ENCODE measurements at places on chromosomes 5 and 9.

DNA sequence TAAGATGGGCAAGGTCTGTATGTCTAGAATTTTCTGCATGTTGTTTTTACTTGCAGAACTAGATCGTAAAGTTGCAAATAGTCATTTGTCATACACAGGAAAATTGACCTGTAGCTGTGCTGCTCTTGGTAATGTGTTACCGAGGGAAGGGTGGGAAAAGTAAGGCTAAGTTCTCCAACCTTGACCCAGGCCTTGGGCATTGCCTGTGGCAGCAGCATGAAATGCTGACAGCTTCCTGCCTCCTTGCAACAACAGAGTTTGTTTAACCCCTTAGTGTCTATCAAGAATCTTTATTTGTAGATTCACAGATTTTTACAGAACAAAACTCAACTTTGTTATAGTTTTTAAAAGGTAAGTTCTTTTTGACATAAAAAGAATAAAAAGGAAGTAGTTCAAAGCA is 48.3 kb downstream of the ERCC6L2 start:
- DNase-seq, result no peak

DNA sequence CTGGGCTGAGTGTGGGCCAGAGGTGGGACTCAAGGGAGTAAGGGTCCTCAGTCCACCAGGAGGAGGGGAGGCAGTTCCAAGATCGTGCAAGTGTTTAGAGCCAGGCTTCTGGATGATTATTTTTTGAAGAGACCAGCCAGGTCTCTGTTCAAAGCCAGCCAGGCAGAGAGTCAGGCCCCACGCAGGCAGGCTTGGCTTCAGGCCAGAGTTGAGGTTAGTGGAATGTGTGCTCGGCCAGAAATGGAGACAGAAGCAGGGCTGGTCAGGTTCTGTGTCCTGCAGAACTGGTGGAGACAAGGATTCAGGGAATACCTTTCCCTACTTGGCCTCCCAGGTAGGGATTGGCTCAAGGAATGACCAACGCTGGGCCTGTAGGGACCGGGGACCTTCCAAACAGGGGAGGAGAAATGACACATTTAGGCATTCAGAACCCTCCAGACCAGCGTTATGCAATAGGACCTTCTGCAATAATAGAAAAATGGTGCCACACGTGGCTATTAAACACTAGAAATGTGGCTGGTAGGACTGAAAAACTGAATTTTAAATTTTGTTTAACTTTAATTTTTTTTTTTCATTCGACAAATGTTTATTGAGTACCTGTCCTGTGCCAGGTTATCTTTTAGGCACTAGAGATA is 106.2 kb downstream of the CMYA5 start:
- DNase-seq, result no peak

DNA sequence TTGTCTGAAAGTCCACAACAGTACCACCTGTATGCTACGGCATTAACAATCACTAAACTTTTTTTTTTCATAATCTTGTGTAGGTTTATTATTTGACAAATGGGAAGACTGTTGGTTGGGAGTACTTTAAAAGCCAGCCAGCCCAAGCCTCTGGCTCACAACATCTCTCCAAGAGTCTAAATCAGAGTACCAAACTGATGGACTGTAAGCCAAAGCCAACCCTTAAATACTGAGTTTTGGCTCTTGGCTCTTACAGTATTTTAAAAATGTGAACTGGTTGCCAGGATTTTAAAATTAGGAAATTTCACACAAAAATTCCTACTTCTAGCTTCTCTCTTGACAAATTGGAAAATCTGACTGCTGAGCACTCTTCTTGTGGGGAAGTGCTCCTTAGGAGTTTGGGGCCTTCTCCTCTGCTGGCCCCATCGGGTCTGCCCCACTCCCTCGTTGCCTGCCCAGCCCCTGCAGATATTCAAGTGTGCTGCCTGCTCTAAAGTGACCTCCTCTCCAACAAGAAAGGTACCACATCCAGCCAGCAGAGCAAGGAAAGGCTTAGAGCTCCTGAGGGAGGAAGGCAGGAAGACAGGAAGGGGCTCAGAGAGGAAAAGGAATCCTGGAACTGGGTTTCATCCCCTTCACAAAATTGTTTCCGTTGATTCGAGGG is 21.8 kb upstream of the TMOD1 start:
- no peak for DNase-seq

DNA sequence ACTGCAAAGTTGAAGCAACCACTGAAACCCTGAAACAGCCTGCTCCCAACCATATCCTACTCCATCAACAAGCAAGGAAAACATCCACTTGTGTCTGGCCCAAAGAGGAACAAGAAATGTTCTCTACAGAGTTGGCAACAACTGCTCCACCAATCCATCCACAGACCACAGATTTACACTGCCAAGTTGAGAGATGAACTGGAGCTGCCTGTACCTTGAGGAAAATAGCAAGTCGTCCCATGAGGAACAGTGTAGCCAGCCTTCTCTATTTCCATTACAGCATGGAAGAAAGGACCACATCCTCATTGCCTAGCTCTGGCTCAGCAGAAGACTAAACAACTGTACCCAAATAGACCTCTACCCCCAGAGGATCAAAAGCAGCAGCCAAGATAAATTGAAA is 60.4 kb downstream of the DEPDC1B start:
- no peak for DNase-seq

DNA sequence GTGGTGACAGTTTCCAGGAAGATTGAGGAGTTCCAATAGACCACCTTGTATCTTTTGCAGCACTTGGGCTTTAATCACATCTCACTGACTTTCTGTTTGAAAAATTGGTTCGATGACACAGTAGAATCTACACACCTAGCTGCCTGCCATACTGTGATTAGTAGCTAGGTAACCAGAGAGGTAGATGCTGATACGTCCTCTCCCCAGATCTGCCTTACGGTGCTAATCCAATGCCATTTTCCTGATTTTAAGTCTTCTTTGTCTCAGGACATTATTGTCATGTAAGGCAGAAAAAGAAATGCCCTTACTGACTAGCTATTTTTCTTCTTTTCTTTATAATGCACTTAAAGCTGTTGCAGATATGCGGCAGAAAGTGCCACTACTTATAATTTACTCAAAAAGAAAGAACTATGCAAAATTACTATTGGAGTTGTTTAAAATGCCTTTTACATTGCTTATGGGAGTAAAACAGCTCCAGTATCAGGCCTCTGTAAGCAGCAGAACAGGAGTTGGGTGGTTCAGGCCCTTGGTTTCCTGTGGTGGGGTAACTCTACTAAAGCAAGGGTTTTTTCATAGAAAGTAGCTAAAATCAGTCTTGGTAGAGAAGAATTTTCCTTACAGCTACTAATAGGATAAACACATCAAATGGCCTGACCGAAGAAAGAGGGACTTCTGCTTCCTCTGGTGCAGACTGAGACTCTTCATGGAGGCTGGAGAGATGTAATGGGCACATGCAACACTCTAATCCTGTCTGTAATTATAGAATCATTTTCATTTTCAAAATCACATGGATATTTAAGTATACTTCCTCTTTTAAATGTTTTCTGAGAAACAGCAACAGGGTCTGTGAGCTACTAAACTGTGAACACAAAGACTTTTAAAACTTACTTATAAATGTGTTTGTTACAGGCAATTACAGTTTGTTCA is 177.2 kb downstream of the MAPKAP1 start:
- DNase-seq, result no peak

DNA sequence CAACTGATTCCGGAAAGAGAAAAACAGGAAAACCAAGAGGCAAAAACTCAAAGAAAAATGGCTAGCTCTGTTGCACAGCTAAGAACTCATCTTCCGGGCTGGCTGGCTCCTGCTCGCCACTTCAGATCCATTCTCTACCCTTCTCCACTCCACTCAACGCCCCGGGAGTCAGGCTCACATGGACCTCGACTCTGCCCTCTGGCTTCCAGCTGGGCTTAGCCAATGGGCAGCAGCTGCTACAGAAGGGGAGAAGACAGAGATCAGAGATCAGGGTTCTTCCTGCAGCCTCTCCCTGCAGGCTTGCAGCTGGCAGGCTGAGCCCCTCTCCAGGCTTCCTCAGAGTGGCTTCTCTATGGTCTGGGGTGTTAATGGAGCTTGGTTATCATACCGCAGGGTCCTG is 187.5 kb downstream of the MED10 start:
- no peak for DNase-seq

DNA sequence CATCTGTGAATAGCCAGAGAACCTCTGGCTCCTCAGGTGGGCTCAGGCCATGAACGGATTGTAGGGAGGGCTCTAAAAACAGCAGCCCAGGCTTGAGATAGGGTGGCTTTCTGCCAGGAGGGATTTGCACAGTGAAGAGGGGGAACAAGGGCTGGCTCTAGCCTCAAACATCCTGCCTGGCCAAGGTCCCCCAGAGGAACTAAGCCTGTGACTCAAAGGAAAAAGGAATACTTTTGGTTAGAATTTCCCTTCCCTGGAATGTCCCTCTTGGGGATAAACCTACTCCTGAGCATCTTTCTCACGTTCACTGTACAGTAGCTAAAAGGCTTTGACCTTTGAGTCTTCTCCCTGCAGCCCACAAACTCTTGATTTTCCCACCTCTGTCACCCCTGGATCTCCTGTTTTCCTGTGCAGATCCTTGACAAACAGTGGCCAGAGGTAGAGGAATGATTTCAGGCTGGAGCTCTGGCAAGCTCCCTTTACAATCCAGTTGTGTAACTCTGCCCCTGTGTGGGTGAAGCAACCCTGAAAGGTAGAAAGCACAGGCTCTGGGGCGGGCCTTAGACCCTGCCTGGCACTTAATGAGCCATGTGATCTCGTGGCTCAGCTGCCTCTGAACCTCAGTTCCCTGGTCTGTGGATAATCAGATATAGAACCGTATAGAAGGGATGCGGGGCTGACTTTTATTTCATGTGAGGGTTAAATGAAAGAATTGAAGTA is 17.4 kb downstream of the SEC61B start:
- no peak for DNase-seq

DNA sequence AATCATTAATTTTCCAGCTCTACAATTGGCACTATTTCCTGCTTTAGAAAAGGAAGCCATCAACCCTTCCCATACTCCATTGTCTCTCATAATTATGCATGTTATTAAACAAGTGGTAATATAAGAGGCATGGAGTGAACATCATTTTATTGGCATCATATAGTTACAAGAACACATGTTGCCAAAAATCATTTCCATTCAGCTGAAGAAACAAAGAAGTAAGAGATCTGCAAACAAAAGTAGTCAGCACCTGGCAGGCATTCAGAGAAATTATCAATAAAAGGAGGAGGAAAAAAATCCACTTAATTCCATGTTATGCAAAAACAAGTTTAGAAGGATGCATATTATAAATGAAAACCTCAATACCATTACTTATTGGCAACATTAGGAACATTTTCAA is 1208.2 kb upstream of the C9orf72 start:
- DNase-seq, result no peak

- no peak for DNase-seq
These were observed 24.9 kb downstream of the PITX1 start for GRCh38 chr5:135008981-135009735.

DNA sequence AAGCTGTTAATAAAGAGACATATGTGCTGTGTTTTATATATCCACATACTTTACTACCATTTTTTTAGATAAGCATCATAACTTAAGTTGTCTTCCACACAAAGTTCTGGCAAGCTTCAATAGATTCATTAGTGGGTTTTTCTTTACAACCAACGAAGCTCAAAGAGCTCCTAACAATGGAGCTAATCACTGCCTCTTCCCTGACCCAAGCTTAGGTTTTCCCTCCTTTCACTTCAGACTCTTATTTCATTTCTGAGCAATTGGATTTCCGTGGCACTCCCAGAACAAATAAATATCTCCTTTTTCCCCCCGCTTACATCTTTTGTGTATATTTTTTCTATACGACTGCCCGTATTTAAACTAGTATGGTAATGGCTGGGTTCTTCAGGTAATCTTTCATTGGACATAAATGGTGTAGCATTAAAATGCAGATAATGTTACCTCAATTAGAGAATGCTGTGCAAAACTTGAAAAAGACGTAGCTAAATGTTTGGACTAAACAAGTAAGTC is 275.5 kb upstream of the TMEM161B start:
- DNase-seq, result no peak

- no peak for DNase-seq
These were observed 44.1 kb upstream of the CEMIP2 start for GRCh38 chr9:71812385-71812784.

DNA sequence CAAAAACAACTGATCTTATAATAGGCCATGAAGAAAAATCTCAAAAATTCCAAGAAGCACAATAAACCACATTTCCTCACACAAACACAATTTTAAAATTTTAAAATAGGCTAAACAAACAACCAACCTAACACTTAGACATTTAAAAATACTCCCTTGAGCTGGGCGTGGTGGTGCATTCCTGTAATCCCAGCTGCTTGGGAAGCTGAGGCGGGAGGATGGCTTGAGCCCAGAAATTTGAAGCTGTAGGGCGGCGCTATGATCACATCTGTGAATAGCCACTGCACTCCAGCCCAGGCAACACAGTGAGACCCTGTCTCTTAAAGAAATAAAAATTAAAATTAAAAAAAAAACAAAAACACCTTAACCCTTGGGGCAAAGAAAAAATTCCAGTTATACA is 36.9 kb upstream of the TESK1 start:
- DNase-seq, result no peak

DNA sequence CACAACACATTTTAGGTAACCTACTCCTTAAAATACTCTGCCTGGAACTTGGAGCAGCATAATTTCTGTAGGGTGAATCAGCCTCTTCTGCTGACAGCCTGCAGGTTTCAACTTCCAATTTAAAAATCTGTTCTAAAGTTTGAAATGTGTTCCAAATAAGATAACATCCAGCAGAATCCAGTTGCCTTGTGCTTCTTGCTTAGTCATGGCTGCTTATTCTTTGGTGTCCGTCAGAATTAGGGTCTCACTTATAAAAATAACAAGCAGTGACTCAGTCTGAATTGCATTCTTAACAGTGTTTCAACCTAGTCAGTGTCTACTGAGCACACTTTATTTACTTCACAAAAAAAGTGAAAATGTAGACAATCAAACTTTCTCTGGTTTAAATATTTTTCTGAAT is 3.7 kb downstream of the CDH6 start:
- DNase-seq, result no peak

GRCh38 chr9:115524453-115525059 is 406.6 kb upstream of the TNC start:
- DNase-seq, result no peak

All from stimulated activated CD4-positive, alpha-beta T cell treated with anti-CD3 and anti-CD28 coated beads, Interleukin-4, amount 100 ng/mL, for 4 hours (primary cell).